ENCODE measurements at places on chromosomes 1 and 21.
A peak's percentile ranks its signal among the peaks of the same experiment; 100 is the strongest.

GRCh38 chr1:8643542-8644536, 173.6 kb downstream of the RERE start:
- no peak for DNase-seq

DNA sequence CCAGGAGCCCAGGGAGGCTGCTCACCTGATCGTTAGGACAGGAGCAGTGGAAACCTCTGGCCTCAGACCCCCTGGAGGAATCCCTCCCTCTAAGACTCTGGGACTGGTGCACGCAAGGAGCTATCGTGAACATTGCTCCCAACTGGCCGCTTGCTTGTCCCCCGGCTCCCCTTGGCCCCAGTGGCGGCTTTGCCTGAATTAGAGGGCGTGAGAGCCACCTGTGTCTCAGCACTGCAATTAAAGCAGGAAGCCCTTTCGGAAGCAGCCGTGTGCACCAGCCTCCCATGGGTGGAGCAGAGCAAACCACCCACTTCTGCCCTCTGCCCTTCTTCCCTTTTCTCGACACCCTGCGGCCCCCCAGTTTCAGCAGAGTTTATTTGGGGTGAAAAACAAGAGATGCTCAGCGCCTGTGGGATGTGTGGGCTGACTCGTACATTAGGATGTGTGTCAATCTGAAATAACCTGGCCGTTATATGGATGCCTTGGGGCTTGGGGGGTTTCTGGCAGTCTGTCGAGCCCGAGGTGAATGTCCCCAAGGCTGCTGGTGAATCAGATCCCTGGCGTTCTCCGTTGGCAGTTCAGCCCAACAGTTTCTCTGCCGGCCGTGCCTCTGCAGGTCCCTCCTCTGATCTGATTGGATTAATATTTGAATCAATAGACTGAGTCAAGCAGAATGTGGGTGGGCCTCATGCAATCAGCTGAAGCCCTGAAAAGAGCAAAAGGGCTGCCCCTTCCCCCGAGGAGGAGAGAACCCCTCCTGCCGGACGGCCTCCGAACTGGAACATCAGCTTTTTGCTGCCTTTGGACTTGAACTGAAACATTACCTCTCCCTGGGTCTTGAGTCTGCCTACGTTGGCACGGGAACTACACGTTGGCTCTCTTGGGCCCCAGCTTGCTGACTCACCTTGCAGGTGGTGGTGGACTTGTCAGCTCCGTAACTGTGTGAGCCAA, 7.3 kb upstream of the UMODL1 start:
- DNase-seq = peak; percentile 8

- DNase-seq = no peak
These were observed 52.6 kb upstream of the EPS8L3 start for GRCh38 chr1:109816175-109816811.

DNA sequence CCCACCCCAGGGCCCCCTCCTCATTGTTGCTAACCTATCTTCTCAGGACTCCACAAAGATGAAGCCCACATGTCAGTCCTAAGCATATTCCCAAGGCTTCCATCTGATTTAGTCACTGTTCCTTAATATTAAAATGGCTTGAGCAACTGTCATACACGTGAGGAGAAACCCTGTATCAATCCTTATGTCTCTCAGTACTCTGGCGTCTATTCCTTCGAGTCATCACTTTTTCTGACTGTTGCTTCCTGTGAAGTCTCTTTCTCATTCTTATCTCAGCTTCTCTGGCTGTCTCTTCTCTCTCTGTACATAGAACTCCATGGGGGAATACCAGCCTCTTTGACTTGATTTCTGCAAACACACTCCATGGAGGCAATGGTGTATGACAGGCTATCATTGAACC, 98.4 kb downstream of the C4BPA start:
- no peak for DNase-seq

DNA sequence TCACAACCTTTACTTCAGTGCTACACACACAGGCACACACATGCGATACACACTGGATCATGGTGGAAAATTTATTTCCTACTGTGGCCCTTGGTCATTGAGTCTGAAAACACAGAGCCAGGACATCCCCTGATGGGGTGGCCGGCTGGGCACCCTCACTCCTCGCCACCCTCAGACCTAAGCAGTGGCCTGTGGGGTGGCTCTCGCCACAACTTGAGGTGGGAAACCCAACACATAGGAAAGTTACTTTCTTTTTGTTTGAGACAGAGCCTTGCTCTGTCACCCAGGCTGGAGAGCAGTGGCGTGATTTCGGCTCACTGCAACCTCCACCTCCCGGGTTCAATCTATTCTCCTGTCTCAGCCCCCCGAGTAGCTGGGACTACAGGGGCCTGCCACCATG, 19.4 kb downstream of the CRYAA start:
- no peak for DNase-seq

- DNase-seq = no peak
These were observed 55.6 kb upstream of the MACF1 start for GRCh38 chr1:39148942-39149341.

- DNase-seq = no peak
These were observed 46.8 kb upstream of the USP25 start for GRCh38 chr21:15682977-15683376.

GRCh38 chr1:12201352-12202189, 28.3 kb upstream of the VPS13D start:
- no peak for DNase-seq

- no peak for DNase-seq
These were observed 25.7 kb upstream of the SLC19A2 start for GRCh38 chr1:169511316-169512005.

- DNase-seq = no peak
These were observed 8.7 kb upstream of the LSM10 start for GRCh38 chr1:36406440-36406839.

- DNase-seq = no peak
These were observed 176.0 kb downstream of the SEC16B start for GRCh38 chr1:177793900-177794299.

DNA sequence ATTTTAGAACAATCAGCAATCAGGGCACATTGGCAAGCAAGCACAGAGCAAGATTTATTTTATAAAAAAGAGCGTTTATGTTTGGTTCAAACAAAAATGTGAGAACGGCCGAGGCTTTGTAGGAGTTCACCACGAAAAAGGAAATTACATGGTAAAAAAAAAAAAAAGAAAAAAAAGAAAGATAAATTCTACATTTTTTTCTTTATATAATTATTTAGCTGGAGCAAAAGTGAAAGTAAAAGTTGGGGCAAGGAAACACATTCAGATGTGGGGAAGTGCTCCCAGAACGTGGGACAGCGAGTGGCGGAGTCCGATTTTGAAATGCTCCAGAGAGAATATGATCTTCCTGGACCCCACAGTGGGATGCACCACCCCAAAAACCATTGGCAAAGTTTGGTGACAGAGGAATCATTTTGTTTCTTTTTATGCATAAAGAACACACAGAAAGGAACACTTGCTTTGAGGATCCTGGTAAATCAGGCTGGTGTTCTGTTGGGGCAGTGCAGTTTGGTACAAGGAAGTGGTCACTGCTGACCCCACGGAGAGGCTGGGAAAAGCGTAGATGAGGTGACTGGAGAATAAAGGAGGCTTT, 16.3 kb upstream of the ATP5PO start:
- no peak for DNase-seq

GRCh38 chr1:177928194-177928593, 41.7 kb downstream of the SEC16B start:
- DNase-seq = no peak

- no peak for DNase-seq
These were observed 4.8 kb downstream of the KRTAP27-1 start for GRCh38 chr21:30332681-30333080.

GRCh38 chr1:155176544-155177071, 3.0 kb downstream of the TRIM46 start:
- peak; percentile 82 for DNase-seq

DNA sequence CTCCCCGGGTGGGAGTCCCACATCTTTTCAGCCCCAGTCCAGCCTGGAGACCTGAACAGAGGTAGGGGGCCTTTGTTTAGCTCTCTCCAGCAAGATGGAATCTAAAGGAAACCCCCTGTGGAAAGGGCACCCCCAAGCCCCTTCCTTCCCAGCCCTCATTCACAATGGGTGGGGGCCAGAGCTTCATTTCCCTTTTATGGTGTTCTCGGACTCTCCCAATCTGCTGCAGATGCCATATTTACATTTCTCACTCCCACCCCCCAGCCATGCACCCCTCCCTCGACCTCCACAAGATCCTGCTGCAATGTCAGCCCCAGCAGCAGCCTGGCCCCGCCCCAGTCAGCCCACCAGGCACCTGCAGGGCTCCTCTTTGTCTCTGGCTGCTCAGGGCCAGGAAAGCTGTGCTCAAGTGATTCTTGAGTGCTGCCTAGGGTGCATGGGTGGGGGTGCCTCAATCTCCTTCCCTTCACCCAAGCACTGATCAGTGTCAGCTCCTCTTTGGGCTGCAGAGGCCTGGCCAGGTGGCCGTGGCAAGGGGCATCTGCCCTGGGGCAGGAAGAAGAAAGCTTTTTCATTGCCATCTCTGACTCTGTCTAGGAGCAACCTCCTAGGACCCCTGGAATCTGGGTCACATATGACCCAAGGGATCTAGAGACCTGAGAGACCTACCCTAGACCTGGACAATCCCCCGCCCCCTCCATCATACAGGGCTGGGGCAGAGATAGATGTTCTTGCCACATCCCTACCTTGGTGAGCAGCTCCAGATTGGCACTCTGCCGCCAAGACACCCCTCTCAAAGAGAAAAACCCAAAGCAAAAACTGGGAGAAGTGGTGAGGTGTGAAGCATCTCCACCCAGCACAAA, 1.7 kb downstream of the KIF21B start:
- no peak for DNase-seq

DNA sequence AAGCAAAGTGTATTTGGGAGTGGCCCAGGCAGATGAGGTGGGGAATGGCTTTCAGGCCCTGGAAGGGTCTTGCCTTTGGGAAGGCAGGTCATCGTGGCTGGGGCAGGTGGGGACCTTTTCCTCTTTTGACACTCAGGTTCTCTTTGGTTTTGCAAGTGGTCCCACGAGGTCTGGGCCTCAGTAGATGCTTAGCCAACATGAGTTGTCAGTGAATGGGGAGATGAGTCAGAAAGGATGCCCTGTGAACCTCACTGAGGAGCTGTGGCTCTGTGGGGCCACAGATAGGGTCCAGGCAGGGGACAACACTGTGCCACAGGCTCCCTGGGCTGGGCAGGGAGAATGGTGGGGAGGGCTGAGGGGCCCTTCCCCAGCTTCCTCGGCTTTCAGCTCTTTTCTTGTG, 19.0 kb downstream of the ARHGEF10L start:
- no peak for DNase-seq

GRCh38 chr1:119822406-119822805, 11.1 kb upstream of the REG4 start:
- DNase-seq = no peak

GRCh38 chr1:166272851-166273250, 106.0 kb upstream of the FAM78B start:
- no peak for DNase-seq

DNA sequence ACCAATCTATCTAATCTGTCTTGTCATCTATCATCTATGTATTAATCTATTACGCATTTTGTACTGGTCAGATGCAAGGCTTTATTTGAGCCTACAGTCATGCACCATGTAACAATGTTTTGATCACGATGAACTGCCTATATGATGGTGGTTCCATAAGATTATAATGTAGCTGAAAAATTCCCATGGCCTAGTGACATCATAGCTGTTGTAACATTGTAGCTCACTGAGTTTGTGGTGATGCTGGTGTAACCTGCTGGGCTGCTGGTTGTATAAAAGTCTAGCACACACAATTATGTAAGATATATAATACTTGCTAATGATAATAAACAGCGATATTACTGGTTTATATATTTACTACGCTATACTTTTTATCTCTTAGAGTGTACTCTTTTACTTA, 64.8 kb upstream of the IGSF5 start:
- DNase-seq = no peak

DNA sequence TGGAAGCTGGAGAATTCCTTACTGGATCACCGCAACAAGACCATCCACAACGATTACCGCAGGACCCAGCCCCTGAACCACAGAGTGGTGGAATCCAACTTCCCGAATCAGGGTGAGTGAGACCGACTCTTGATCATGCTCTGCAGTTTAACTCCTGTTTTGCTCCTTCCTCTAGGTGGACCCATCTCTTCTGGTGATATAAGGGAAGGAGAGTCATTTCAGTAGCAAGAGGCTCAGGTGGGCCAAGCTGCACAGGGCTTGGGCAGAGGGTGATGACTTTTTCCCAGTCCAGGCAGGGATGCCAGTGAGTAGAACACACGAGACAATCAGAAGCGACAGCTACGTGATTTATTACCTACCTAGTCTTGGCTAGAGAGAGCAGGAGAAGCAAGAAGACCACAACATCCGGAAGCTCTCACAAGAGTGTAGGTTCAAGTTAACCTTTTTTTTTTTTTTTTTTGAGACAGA, 25.2 kb downstream of the CA6 start:
- no peak for DNase-seq

GRCh38 chr1:38045401-38046332, 926 bp downstream of the POU3F1 start:
- no peak for DNase-seq

DNA sequence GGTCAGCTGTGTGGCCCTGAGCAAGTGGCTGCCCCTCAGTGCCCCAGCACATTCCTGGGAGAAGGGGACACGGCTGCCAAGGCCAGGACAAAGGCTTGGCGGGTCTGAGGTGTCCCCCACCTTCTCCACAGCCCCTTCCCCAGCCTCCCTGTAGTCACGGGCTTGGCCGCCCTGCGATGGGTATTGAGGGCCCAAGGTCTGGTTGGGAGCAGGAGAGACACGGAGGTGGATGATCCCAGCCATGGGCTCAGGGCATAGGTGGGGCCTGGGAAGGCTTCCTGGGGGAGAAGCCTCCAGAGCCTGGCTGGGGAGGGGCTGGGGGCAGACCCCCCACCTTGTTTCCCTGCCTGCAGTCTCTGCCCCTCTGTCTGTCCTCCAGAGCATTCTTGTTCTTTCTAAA, 27.0 kb downstream of the TTC39A start:
- no peak for DNase-seq

GRCh38 chr1:222373216-222373615, 174.7 kb downstream of the HHIPL2 start:
- no peak for DNase-seq

- DNase-seq = no peak
These were observed 24.4 kb upstream of the HUNK start for GRCh38 chr21:31848326-31848985.

DNA sequence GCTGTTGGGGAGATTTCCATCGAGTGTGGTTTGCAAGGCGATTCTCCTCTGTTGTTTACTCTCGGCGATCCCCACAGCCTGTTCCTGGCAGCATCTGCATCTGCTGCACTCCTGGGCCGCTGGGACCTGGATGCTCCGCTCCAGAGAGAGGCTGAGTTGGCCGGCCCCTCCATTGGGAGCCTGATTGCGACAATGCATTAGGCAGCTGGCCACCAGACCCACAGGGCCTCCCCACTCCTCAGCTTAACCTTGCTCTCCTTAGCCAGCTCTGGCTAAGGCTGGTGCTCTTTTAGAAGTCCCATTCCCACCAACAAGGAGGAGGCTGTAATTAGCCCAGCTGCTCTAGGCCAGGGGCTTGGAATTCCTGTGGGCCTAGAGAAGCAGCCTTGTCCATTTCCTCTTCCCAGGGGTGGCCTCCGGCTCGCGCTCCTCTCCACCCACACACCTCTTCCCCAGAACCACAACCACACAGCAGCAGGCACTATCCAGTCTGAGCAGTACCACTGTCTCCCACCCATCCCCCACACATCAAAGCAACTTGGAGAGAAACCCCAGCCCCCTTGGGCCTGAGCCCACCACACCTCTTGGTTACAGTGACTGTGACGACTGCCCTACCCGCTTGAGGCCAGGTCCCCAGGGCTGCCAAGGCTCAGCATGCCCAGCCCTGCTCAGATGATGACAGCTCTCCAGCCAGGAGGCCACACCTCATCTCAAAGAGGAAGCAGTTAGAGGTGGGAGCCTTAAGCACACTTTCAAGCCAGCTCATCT, 193.8 kb upstream of the EDN2 start:
- DNase-seq = no peak
